NCI-H748 treated with DMSO at 0.1 percent for 48 hours (cell line): ENCODE measurements at places on chromosomes 1 and 21.

- no peak for DNase-seq
Measured at GRCh38 chr1:234079896-234080295, 175.4 kb downstream of the SLC35F3 start.

- no peak for DNase-seq
Measured at GRCh38 chr1:169964206-169964605, 70.5 kb upstream of the SCYL3 start.

DNA sequence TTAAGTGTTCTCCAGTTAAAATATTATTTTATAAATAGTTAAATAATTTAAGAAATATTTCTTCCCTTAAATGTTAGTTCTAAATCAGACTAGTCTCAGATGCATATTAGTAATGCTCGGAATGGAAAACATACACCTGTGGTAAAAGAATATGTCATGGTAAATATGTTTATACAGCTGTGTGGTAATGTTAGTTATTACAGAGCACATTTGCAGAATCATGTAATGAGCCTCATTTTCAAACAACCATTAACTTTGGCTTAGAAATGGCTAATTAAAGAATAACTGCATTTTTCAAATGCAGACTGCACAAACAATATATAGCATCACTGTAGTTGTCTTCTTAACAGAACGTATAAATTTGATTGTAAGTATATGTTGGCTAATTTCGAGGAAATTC is 90.3 kb downstream of the DISP1 start:
- peak; percentile 35 for DNase-seq

DNA sequence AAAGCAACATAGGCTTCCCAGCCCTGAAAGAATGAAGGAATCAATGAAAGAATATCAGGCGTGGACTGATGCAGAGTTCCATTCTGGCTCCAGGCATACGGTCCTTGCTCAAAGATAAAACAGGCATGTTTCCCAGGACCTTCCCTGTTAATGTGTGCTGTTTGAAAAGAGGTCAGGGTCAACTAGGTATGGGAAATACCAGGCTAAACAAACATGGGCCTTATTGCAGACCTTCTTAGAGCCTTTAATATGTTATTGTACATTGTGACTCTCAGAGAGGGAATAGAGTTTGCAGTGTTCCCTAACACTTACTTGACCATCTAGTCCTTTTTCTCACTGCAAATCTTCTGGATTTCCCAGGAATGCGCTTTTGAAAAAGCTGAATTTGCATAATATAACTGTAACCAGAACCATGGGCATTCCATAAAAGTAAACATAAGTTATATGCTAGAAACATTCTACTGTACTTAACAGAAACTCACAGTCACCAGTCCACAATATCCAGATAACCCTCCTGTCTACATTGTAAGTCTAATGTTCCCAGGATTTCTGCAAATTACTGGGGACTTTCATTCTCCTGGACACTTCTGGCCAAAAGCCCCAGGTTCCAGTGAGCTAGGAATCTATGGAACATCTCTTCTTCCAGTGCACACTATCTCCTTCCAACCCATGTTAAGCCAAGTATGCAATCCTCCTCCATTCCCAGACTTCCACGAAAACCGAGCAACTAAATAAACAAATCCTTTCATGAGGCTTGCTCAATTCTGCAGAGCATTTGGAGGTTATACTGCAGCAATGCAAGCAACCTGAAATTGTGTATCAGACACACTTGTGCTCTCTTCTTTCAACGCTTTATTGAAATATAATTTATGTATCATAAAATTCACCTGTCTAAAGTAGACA is 486.6 kb downstream of the SETD4 start:
- DNase-seq, result no peak

DNA sequence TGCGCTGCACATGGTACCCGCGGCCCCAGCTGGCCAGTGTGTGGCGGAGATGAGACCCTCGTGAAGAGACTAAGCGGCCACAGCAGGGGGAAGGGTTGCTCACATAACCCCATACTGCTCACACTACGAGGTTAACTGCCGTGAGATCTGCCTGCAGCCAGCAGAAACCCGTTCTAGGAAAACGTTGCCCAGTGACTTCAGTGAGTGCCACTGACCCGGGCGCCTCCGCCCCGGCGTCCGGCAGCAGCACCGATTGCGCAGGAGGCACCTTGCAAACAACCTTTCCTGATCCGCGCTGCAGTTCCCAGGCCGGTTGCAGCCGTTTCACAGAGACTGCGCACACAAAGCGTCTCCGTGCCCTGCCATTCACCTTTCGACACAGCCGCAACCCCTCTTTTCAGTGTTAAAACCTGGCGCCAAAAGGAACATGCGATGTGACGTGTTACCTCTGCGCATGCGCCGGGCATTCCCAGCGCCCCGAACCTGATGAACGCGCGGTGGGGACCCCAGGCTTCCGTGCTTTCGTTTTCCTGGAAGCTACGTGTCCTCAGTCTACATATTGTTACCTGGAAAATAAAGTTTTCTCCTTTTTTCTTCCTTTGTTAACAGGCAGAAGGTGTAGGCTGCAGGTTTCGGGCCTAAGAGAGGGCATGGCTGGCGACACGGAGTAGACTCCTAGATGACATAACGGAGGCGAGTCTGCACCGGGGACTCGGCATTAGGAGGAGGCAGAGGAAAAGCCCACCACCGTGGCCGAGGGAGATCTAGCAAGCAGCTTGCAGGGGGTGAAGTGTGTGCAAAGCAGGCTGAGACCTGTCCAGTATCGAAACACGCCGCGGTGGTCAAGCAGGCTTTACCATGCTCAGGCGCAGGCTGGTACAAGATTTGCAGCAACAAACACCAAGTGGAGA is 8.9 kb downstream of the VPS26C start:
- peak; percentile 65 for DNase-seq
